ENCODE measurements at places on chromosomes 11 and 22.

DNA sequence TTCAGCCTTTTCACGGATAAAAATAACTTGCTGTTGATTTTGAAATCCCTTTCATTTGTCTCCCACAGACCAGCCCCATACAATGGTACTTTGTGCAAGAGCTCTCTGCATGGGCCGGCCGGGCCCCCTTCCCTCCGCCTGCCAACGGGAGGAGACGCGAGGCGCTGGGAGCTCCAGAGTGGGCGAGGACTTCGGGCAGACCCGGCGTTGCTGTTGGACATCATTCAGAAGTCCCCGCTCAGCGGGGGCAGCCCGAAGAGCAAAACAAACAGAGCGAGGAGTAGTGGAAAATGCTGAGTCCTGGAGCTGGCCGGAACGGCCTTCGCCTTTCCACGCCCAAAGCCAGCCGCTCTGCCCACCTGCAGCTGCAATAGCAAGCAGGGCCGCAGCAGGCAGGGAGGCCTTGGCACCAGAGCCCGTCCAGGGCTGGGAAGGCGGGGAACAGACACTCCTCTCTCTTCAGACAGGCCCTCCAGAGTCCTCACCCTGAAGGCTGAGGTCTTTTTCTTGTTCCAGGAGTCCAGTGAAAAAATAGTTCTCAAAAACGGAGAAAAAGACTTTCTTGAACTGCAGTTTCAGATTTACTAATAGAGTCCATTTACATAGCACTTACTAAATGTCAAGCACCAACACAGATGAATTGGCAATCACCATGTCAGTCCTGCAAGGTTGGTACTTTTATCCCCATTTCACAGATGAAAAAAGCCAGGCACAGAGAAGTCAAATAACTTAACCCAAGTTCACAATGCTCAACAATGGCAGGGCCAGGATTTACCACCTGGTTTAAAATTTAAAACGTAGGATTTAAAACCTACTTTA, 135.5 kb downstream of the ETS1 start:
- DNase-seq = no peak

GRCh38 chr11:43327987-43328386, 16.2 kb downstream of the API5 start:
- DNase-seq = no peak

DNA sequence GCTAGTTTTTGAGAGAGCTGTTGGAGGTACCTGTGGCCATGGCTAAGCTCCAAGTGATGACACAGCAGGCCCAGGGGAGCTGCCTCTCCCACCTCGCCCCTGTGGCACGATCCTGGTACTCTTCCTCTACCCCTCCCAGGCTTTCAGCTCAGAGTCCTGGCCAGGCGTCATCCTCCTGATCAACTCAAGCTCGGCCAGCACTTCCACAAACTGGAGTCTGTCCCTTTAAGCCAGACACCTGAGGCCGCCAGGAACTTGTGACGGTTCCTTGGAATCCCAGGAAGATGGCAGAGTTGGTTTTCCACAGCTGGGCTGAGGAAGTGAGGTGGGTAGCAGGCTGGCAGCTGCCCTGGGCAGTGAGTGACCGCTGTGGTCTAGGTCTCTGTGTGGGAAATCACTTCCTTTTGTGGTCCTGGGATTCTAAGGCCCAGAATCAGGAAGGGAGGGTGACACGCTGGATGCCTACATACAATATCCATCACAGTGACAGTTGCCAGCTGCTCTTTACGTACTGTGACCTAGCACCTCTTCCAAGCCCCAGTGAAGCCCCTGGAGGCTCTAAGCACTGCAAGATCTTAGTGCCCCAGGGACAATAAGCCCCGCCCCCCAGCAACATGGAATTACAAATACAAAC, 3.2 kb upstream of the CST6 start:
- no peak for DNase-seq

- no peak for DNase-seq
Observed at GRCh38 chr22:49212002-49212401, 615.7 kb downstream of the BRD1 start.

DNA sequence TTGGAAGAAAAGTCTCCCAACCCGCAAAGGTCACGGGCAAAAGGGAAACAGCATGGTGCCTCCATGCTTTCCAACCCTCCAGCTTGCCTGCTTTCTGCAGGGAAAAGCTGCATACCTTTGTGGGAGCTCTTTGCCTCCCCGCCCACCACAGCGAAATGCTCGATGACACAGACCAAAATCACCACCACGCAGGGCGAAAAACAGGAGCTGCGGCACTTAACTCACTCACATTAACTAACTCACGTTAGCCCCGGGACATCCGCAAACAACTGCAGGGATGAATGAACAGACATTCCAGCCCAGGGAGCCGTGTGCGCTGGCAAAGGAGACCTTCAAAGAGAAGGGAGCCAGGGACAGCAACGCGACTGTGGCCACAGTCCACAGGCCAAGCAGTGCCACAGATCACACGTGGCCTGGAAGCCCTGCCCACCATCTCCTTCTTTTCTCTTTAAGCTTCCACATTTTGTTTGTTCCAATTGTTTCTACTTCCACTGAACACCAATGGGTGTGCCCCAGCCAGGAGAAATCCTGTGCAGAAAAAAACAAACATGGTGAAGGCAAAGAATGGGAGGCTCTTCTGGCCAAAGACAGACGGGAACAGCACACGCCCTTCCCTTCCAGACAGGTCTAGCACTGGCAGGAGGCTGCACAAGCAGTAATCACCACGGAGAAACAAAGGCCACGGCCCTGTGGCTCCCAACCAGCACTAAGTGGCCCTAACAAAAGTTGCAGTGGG, 39.3 kb downstream of the DUSP8 start:
- DNase-seq = no peak

- no peak for DNase-seq
Observed at GRCh38 chr22:46560696-46561295, 23.4 kb upstream of the CELSR1 start.
